ENCODE measurements at places on chromosomes 5 and 9.

GRCh38 chr9:100216178-100216787 is 117.2 kb downstream of the INVS start:
- DNase-seq, result no peak

- no peak for DNase-seq
Observed at GRCh38 chr5:167785901-167786300, 505.5 kb upstream of the WWC1 start.

GRCh38 chr5:2320611-2321010 is 430.9 kb downstream of the IRX2 start:
- no peak for DNase-seq

- no peak for DNase-seq
Observed at GRCh38 chr5:158434749-158435148, 575.8 kb upstream of the CLINT1 start.

- DNase-seq, result no peak
Observed at GRCh38 chr9:115292584-115293279, 174.8 kb upstream of the TNC start.

GRCh38 chr9:15416880-15417279 is 5.8 kb upstream of the SNAPC3 start:
- no peak for DNase-seq

- DNase-seq, result no peak
Observed at GRCh38 chr5:61808091-61808490, 476.0 kb downstream of the ZSWIM6 start.

GRCh38 chr5:155434267-155434666 is 420.7 kb downstream of the KIF4B start:
- DNase-seq, result no peak

GRCh38 chr9:37002413-37003217 is 31.5 kb downstream of the PAX5 start:
- DNase-seq, result no peak

GRCh38 chr5:176890455-176891330 is 8.5 kb downstream of the HK3 start:
- DNase-seq, result no peak

- no peak for DNase-seq
Observed at GRCh38 chr9:111833941-111834340, 39.2 kb upstream of the SHOC1 start.

- DNase-seq, result no peak
Observed at GRCh38 chr9:117044241-117044640, 357.1 kb downstream of the TRIM32 start.

GRCh38 chr5:153972240-153972639 is 66.5 kb downstream of the FAM114A2 start:
- no peak for DNase-seq

- peak; percentile 38 for DNase-seq
Observed at GRCh38 chr9:88789785-88790184, 201.5 kb upstream of the S1PR3 start.

All from AG09309 (cell line).